ENCODE measurements at places on chromosomes 4 and X.

DNA sequence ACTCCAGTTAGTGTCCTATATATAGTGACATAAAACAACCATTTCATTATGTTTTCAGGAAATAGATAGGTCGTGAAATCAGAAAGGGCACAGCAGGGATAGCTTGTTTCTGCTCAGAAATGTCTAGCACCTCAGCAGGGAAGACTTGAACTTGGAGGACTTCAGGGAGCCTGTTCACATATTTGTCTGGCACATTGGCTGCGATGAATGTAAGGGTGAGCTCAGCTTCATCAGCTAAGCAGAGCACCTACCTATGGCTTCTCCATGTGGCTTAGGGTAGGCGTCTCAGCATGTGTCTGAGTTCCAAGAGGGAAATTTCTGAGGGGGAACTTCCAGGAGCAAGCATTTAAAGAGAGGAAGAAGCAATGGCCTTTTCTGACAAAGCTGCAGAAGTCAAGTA lies 126.2 kb downstream of the PCDH10 start:
- DNase-seq = no peak

DNA sequence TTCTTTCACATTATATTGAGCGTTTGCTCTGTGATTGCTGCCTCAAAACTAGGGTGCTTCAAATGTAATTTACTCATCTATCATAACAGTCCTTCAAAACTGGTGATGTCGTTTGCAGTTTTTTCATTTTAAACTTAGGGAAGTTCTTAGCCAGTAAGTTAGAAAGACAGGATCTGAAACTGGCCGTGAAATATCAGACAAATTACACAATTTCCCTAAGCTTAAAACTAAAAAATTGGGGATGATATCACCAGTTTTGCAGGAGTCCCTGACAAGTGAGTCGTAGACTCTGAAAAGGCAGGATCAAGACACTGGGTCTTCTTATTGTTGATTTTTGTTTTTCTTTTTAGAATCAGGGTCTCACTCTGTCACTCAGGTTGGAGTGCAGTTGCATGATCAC lies 44.8 kb downstream of the MOB1B start:
- DNase-seq = no peak

- DNase-seq = peak; percentile 52
These were observed 2.1 kb upstream of the CYSLTR1 start for GRCh38 chrX:78329486-78329885.

DNA sequence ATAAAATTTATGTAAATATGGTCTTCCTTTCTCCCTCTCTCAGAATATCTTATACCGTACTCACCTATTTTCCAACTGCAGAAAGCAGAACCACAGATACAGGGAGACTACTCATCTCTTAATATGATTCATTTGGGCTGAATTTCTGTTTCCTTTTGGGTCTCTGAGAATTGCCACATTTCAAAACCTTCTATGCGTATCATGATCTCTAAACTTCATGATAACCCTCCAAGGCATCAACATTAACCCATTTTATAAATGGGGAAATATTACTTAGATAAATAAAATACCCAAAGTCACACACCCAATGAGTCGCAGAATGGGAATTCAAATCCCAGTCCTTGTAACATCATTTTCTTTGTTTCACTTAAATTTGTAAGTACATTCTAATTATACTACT lies 16.6 kb upstream of the PRDM8 start:
- no peak for DNase-seq

DNA sequence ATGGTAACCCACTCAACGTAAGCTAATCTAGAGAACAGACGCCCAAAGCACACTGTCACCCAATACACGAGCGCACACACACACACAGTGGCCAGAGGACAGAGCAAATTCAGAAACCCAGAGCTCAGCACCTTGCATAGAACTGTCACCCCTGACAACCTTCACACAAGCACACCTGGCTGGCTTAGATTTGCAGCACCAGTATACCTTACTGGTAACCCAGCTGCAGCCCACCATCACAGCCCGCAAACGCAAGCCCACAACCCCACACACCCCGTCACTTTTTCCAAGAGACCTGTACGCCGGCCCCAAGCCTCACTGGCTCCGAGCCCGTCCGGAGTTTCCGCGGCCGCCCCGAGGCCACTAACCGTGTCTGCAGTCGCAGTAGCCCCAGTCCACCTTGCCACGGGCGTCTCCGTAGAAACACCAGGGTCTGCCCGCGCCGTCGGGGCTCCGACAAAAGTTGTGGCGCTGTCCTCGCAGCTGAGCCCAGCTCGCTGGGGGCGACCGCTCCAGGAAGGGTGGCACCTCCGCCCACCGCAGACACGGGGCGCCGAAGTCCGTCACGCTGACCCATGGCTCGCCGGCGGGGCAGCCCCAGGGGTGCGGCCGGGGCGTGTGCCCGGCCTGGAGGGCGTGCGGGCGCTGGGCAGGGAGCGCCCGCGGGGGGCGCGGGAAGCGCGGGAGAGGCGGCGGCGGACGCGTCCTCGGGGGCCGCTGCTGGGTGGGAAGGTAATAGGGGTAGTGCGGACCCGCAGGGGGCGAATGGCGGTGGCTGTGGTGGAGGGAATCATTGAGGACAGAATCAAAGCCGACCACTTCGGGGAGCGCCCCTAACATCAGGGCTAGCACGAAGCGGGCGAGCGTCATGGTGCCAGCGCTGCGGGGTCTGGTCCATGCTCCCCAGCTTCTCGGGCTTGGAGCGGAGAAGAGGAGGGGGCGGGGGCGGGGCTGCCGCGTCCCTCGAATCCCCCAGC lies 664 bp downstream of the PRSS12 start:
- no peak for DNase-seq

DNA sequence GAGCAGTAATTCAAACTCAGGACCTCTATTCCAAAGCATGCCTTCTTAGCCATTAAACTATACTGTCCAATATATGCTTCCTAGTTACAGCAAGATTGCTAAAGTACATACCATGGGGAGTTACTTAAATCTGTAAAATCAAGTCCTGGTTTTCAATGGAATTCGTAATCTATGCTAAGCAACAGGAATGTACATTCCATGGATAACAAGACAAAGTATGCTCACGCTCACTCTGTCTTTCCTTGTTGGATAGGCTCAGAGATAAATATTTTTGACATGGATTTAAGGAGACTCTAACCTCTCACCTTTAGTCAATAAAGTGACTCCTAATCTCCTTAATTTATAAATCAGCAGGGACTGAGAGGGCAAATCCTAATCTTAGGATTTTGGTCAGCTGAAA lies 47.3 kb upstream of the STK26 start:
- DNase-seq = no peak

DNA sequence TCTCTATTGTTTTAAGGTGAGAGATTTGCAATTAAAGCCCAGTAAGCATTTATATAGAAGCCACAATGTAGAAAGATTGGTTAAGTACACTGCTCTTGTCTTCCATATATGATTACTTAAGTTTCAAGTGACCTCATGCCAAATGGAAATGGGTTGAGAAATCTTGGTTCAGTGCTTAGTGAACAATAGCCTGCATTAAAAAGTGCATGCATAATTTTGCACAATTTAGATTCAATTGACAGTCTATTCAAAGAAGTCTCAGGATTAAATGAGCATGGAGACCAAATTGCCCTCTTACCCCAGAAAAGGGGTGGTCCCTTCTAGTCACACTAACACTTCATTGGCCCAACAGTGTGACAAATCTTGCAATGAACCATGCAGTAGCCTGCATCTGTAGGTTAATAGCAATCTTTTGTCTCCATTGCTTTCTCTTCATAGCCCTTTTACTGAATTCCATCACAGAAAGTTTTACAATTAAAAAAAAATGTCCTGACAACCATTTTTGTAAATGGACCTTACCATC lies 93.6 kb downstream of the HHIP start:
- DNase-seq = no peak

DNA sequence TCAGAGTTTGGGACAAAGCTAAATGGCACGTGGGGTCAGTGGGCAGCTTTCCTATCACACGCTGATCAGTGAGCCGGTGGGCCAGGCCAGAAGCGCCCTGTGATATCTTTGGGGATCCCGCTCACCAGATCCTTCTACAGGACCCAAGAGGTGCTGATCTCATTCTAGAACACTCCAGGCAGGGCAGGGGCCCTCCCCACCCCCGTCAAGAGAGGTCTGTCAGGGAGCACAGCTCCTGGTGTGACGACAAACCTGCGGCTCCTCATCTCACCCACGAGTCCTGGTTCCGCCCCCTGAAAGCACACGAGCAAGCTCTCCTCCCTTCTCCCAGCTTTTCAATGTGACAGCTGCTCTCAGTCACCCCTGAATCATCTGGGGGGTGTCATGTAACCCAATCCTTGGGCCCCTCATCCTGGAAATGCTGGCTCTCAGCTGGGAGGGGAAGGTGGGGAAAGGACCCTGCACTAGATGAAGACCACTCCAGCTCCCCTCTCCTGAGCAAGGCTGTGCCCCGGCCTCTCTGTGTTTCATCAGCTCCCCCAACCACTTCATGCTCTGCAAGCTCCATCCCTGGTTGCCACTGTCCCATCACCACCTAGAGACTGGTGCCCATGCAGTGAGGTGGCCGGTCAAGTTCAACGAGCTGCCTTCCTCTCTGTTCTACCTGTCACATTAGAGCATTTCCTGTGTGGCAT lies 4.6 kb downstream of the HCFC1 start:
- no peak for DNase-seq

GRCh38 chr4:42625329-42625728 lies 31.6 kb downstream of the ATP8A1 start:
- DNase-seq = no peak

- no peak for DNase-seq
These were observed 171.3 kb downstream of the BTC start for GRCh38 chr4:74623041-74623440.

DNA sequence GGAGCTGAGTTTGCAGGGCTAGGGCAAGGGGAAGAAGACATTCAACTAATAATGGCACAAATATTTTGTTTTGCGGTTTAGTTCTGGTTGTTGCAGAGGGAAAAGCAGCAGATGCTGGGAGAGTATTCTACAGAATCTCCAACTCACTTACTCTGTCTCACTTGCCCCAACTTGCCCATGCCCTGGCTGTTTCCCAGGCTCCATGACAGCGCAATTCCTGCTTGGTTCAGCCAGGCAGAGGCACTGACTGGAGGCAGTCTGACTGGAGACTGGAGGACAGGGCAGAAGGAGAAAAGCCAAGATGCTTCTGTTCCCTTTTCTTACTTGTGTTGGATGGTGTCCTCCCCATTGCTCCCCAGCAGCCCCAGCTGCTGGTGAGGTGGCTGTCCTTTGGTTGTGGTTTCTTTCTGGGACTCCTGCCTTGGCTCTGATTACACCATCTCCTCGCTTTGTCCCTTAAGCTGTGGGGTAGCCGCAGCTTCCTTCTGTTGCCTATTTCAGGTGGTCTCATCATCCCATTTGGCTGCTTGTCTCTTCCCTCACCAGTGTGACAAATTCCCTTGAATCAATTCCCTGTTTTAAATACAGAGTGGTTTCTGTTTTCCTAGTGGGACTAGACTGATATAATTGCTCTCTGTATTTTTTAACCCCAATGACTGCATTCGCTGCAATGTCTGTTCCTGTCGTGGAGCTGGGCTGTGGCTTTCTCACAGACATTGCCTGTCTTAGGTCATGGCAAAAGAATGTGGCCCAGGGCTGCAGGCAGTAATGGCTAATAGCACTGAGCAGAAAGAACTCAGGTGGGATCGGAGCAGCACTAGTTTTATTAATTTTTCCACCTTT lies 24.2 kb upstream of the RASL11B start:
- DNase-seq = no peak

DNA sequence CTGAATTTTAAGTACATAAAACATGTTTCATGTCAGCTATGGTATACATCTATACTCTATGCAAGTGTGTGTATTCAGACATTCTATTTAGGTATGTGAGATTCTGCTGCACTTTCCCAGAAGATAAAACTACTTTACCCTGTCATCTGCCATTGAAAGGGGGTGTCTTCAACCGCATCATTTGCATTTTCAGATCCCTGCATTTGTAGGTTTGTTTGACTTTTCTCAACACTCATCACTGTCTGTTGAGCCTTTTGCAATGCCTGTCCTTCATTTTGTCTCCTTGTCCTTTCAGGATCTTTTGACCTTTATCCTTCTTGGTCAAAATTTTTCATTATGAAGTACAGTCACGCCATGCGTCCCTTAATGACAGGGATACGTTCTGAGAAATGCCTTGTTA lies 103.5 kb downstream of the TMA16 start:
- DNase-seq = no peak

GRCh38 chr4:2535376-2536192 lies 863 bp upstream of the FAM193A start:
- peak; percentile 63 for DNase-seq

DNA sequence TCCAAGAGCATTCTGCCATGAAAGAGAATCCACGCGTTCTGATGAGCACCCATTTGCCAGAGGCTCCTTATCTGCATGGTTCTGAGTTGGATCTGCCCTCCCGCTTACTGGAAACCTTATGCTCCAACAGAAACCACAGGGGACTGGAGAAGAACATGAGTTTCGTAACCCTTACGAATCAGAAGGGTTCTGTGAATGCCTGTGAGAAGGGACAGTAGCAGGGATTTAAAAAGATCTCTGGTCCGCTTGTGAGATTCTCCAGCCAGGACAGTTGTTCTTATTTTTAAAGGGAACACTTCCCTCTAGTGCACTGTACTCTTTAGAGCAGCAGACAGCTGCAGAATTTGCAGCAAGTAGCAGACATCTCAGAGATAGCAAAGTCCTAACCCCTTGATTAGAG lies 22.5 kb upstream of the CENPU start:
- DNase-seq = no peak

GRCh38 chr4:93659629-93660028 lies 168.9 kb upstream of the ATOH1 start:
- DNase-seq = no peak

GRCh38 chr4:55613621-55614020 lies 21.6 kb upstream of the PDCL2 start:
- DNase-seq = no peak

All from stimulated activated naive B cell treated with anti-CD40 and anti-IgM and Interleukin-4, amounts not matched to agents 10 μg/mL and 1 μg/mL and 100 μg/mL, for 72 hours (primary cell).